ENCODE measurements at places on chromosomes 3 and 15. TPM values are rescaled to one million over a fixed set of nuclear protein-coding genes. Genes with fewer than 3 reads are reported as not detected.

LHFPL4 gene
- 5.0 TPM for polyA plus RNA-seq

EIF4A2 gene
- 527 TPM for polyA plus RNA-seq

ITPKA gene
- 0.25 TPM for polyA plus RNA-seq

FAM43A gene
- polyA plus RNA-seq, result 2.3 TPM

NR1I2 gene
- polyA plus RNA-seq, result 2.6 TPM

MYO5A gene
- polyA plus RNA-seq, result 11.4 TPM

OR5K2 gene
- not detected for polyA plus RNA-seq

CSPG4 gene
- 1.9 TPM for polyA plus RNA-seq

Measured in H1 (cell line).